Uterus (tissue), 4 donors: ENCODE measurements at places on chromosomes 12 and 14. TPM values are rescaled to one million over a fixed set of nuclear protein-coding genes. Genes with fewer than 3 reads are reported as not detected.

DNA sequence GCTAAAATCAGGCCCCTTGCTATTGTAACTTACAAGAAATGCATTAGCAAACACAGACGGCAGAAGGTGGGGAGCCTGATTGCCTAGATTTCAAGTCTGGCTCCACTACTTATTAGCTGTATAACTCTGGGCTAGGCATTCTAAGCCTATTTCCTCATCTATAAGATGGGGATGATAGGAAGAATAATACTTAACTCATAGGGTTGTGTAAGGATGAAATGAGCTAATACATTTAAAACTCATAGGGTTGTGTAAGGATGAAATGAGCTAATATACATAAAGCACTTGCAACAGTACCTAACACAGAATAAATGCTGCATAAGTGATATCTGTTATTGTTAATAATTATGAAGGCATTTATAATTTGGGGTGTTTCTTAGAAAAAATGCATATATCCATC, 60.1 kb upstream of the DIO2 start:
- no peak overlapping the region for H3K4me3 ChIP-seq
- DNase-seq = no peak
- H3K4me1 ChIP-seq = no peaks in the 10 kb centered on the region
- H3K27ac ChIP-seq = no peak overlapping the region

DNA sequence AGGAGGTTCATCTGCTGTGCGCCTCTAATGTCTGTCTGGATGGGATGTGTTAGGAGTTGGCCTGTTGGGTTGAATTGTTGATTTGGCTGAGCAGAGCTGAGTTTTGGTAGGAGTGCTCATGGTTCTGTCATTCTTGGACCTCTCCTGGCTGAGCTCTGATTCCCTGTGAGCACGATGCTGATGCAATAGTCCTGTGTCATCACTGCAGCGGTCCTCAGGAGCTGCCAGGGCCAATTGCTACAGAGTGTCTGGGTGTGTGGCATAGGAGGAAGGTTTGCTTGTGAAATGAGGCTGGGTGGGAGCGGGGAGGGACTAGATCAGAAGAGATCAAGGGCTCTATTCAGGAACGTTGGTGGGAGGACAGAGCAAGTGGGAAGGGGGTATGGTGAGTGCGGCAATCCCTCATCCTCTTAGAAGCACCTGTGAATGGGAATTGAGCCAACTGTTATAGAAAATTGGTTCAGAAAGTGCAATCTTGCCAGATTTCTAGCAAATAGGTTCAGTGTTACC, 21.2 kb downstream of the PEX5 start:
- no peak for DNase-seq
- no peaks in the 10 kb centered on the region for H3K27me3 ChIP-seq
- H3K4me3 ChIP-seq = no peak overlapping the region

DNA sequence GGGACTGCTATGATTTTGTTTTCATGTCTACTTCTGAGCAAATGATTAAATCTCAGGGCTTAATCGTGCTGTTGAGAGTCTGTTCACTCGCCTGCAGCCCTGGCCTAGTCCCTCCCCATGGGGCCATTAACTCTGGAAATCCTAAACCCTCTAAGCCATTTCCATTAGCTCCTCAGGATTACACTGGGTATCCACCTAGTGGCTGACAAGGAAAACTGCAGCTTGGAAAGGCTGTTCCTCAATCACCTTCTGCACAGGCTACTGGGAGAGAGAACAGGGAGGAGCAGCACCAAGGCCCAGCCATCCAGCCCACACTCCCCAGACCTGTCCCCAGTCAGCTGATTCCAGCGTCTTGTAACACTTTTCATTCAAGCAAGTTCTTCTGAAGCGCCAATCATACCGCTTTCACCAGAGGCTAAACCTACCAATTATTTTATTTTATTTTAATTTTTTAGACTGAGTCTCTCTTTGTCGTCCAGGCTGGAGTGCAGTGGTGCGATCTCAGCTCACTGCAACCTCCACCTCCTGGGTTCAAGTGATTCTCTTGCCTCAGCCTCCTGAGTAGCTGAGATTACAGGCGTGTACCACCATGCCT, 48.7 kb downstream of the NEUROD4 start:
- H3K4me1 ChIP-seq = no peaks in the 10 kb centered on the region
- DNase-seq = no peak
- no peaks in the 10 kb centered on the region for H3K27me3 ChIP-seq
- no peak overlapping the region for H3K27ac ChIP-seq
- no peak overlapping the region for H3K4me3 ChIP-seq
- H3K36me3 ChIP-seq = no peaks in the 10 kb centered on the region

GRCh38 chr12:8584004-8584403, 28.7 kb downstream of the AICDA start:
- no peaks in the 10 kb centered on the region for H3K27me3 ChIP-seq
- no peak for DNase-seq
- H3K36me3 ChIP-seq = no peaks in the 10 kb centered on the region
- H3K27ac ChIP-seq = no peak overlapping the region
- H3K4me1 ChIP-seq = no peaks in the 10 kb centered on the region

GRCh38 chr12:99809909-99810308, 162.4 kb downstream of the GARIN6 start:
- no peaks in the 10 kb centered on the region for H3K36me3 ChIP-seq
- no peaks in the 10 kb centered on the region for H3K27me3 ChIP-seq
- no peak for DNase-seq
- H3K4me1 ChIP-seq = no peaks in the 10 kb centered on the region
- H3K27ac ChIP-seq = no peak overlapping the region
- no peak overlapping the region for H3K4me3 ChIP-seq

DNA sequence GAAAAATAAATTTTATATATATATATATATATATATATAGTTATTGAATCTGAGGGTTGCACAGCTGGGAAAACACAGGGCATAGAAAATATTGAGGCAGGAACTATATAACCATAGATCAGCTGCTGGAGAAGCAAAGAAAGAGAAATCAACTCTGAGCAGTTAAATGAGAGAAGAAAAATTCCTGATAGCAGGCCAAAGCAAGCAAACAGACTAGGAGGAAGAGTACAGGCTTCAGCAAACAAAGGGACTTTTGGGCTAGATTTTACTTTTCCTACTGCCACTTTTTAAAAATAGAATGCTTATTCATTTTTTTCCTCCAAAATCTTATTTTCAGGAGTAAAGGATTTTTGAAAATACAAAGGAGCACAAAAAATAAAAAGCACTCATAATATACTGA, 216.0 kb upstream of the PRKD1 start:
- no peaks in the 10 kb centered on the region for H3K27me3 ChIP-seq
- DNase-seq = no peak
- no peaks in the 10 kb centered on the region for H3K4me1 ChIP-seq

GRCh38 chr12:100445081-100445481, 28.6 kb upstream of the NR1H4 start:
- no peak overlapping the region for H3K27ac ChIP-seq
- H3K4me3 ChIP-seq = no peak overlapping the region
- H3K36me3 ChIP-seq = no peaks in the 10 kb centered on the region

GRCh38 chr12:49930515-49931288, 19.8 kb upstream of the AQP2 start:
- no peaks in the 10 kb centered on the region for H3K36me3 ChIP-seq
- no peaks in the 10 kb centered on the region for H3K4me1 ChIP-seq
- H3K27ac ChIP-seq = no peak overlapping the region
- no peak overlapping the region for H3K4me3 ChIP-seq
- DNase-seq = no peak

DNA sequence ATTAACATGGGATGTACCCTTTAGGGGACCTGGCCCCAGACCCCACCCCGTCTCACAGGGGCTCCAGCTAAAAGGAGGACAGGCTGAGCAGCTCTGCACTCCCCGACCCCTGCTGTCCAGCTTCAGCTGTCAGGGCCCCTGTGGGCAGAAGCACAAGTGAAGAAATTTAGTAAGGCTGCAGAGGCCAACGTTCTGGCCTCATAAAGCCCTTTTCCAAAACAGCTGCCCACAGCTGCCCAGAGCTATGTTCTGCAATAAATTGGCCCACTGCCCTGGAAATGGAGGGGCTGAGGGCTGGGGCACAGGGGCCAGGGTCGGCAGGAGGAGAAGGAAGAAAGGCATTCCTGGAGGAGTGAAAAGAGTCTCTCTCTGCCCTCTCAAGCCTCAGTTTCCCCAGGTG, 357.1 kb downstream of the BCL11B start:
- H3K27me3 ChIP-seq = no peaks in the 10 kb centered on the region
- H3K27ac ChIP-seq = no peak overlapping the region
- no peaks in the 10 kb centered on the region for H3K36me3 ChIP-seq

The ZNF385A gene
- total RNA-seq = 5.8 TPM
